ENCODE measurements at places on chromosomes 13 and 19.

- peak; percentile 59 for DNase-seq
These were observed 55.6 kb downstream of the TMED1 start for GRCh38 chr19:10780368-10780767.

DNA sequence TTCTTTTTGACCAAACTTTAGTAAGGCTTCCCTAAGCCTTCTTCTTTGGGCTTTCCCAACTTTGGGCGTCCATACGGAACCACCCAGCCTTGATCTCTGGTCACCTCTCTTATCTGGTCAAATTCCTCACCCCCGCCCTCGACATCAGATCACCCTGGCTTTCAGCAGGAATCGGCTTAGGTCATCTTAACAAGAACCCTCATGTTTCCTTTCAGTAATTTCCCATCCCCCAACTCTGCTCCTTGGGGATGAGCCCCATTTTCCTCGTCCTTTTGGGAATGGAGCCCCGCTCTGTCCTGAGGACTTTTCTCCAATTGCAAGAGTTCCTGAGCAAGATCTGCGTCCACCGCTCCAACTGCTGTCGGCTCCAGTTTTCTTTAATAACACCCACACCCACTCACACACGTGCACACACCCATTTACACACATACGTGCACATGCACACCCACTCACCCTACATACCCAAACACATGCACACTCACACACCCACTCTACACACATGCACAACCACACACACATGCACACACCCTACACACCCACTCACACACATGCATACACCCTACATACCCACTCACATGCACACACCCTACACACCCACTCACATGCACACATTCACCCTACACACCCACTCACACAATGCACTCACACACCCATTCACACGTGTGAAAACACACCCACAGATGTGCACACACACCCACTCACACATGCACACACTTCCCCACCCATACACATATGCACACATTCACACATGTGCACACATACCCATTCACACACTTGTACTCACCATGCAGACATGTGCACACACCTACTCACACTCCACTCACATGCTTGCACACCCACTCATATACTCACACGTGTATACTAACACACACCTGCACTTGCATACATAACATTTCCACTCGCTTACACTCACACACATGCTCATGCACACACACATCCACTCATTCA, 87.0 kb upstream of the TM9SF2 start:
- no peak for DNase-seq

- DNase-seq: no peak
These were observed 7.3 kb downstream of the POLR2E start for GRCh38 chr19:1087813-1088415.

DNA sequence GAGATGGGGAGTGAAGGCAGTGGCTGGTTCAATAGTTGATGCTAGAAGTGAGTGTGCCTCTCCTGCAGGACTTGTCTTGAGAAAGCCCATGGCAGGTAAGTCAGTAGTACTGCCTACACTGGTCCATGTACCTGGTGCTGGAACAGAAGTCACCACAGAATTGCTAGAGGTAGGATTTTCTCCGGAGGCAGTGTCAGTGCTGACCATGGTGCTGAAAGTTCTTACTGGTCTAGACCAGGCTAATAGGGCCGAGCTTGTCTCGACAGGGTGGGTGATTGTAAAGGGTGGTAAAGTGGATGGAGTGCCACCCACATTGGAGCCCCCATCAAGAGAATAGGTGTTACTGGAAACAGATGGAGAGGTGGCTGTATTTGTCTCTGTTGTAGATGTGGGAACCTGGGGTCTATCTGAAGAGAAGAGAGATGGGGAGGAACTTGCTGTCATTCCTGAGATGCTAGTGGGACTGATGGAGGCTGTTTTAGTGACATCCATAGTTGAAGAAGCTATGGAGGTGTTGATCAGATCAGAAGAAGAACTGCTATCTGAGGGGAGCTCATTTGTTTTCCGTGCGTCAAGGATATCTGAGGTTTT, 36.6 kb downstream of the MUC16 start:
- DNase-seq: no peak

DNA sequence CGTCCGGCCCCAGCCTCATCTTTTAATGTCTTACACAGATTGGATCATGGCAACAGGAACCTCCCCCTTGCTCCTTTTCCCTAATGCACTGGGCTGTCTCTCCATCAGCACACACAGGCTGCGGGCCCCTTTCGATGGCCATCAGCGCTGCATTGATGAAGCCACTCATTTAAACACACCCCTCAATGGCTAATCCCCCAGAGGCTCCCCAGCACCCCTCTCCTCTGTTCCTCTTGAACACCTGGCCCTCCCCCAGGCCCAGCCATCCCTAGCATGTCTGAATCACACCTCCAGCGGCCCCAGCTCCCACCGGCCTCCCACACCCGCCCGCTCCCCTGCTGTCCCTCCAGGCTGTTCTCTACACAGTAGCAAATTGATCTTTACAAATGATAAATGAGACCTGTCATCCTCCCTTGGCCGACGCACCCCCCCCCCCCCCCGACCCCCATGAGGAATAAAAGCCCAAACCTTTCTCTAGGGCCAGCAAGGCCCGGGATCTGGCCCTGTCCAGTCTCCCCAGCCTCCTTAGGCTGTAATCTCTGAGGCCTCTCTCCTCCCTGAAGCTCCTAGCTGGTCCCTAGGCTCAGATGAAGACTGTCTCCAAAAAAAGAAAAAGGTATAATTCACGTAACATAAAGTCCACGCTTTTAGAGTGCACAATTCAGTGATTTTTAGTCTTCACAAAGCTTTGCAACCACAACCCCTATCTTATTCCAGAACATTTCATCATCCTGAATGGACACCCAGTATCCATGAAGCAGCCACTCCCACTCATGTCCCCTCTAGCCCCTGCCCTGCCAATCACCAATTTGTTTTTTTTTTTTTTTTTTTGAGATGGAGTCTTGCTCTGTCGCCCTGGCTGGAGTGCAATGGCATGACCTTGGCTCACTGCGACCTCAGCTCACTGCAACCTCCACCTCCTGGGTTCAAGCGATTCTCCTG, 7.4 kb downstream of the RPL28 start:
- no peak for DNase-seq

DNA sequence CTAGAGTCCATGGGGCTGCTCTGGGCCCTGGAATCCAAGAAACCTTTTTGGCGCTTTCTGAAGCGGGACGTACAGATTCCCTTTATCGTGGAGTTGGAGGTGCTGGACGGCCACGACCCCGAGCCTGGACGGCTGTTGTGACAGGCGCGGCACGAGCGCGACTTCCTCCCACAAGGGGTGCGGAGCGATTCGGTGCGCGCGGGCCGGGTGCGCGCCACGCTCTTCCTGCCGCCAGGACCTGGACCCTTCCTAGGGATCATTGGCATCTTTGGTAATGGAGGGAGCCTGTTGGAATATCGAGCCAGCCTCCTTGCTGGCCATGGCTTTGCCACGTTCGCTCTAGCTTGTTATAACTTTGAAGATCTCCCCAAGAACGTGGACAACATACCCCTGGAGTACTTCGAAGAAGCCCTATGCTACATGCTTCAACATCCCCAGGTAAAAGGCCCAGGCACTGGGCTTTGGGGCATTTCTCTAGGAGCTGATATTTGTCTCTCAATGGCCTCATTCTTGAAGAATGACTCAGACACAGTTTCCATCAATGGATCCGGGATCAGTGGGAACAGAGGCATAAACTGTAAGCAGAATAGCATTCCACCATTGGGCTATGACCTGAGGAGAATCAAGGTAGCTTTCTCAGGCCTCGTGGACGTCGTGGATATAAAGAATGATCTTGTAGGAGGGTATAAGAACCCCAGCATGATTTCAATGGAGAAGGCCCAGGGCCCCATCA, 3.5 kb upstream of the ZFP82 start:
- no peak for DNase-seq

DNA sequence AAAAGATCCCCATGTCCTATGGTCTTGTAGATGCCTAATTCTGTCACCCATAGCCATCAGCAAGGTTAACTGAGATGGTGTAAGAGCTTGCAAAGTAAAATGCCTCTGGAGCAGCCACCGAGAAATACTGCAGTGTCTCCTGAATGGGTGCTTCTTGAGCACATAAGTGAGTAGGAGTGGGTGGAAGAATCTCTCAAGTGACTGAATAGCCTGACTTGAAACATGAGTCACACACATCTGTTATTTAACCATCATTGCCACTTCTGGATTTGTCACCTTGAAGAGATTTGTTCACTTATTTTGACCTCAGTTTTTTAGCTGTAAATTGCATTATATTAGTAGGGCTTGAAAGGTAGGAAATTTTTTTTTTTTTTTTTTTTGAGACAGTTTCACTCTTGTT, 2.3 kb downstream of the ZNF714 start:
- DNase-seq: peak; percentile 7

DNA sequence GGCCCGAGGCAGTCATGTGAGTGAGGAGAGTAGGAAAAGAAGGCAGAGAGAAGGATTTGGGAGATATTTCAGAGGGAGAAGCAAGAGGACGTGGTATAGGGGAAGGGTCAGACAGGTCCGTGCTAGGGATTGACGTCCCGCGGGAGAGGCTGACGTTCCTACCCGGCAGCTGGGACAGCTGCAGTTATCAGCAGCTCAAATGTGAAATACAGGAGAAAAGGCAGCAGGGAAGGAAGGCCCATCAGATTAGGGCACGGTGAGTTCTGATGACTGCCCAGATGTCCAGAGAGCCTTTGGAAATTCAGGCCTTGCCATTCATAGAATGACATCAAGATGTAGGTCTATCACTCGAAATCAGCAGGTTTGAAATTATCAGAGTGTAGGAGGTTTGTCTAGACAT, 88.4 kb downstream of the IRS2 start:
- no peak for DNase-seq

DNA sequence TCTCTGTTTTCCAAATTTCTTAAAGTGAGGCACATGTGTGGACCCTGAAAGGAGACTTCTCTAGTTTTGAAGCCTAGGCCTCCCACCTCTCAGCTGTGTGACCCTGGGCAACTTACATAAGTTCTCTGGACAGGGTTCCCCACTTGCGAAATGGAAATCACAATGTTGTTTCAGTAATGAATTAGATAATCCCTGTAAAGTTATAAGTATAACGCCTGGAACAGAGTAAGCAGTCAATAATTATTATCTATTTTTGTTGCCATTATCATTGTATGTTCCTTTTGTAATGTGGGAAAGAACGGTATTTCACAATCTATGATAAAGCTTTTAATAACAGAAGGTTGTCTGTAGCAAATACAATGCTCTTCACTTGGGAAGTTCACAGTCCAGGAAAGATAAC, 437.3 kb upstream of the ZNF507 start:
- no peak for DNase-seq

GRCh38 chr13:113860051-113860664, 3.7 kb downstream of the GAS6 start:
- DNase-seq: no peak

- peak; percentile 31 for DNase-seq
These were observed at the start of gene COL5A3 for GRCh38 chr19:10010247-10010691. Gene COL5A3, minus strand, starts transcription at chr19:10010504. Its CDS starts 119 bp downstream, at chr19:10010385.

GRCh38 chr13:112819111-112819510, 129.3 kb downstream of the ATP11A start:
- DNase-seq: no peak

DNA sequence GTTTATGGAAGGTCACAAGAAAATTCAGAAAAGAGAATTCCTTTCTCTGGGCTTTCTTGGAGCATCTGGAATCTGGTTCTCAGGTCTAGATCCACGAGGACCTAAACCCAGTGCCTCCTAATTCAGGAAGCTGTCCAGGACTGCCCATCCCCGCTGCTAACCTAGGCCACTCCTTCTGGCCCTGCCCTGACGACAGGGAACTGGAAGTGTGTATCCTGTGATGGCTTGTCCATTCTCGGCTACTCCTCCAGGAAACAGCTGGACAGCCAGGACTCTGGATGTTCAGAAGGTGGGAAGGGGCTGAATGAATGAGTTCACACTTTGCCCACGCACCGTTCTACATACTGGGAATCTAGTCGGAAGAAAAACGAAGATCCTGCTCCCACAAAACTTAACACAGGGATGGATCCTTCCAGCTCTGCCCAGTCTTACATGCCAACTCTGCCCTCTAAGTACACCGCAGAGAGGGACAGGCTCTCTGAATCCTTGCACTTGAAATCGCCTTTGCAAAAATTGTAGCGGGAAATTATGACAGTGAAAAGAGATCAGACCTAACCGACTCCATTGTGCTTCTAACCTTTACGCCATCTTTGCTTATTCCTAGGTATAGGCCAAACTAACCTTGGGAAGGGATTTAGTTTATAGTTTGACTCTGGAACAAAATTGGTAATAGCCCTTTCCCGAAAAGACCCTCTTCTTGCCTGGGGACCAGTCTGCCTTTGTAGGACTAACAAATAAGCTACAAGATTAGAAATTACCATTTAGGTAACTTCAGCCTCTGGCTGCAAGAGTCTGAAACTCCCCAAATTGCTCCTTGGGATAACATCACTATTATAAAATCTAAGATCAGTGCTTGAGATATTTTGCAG, 1.8 kb downstream of the LSM4 start:
- DNase-seq: no peak

DNA sequence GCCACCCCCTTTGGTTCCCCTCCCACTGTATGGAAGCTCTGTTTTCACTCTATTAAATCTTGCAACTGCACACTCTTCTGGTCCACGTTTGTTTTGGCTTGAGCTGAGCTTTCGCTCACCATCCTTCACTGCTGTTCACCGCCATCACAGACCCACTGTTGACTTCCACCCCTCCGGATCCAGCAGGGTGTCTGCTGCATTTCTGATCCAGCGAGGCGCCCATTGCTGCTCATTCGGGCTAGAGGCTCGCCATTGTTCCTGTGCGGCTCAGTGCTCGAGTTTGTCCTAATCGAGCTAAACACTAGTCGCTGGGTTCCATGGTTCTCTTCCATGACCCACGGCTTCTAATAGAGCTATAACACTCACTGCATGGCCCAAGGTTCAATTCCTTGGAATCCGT, 42.7 kb downstream of the ACTN4 start:
- no peak for DNase-seq

DNA sequence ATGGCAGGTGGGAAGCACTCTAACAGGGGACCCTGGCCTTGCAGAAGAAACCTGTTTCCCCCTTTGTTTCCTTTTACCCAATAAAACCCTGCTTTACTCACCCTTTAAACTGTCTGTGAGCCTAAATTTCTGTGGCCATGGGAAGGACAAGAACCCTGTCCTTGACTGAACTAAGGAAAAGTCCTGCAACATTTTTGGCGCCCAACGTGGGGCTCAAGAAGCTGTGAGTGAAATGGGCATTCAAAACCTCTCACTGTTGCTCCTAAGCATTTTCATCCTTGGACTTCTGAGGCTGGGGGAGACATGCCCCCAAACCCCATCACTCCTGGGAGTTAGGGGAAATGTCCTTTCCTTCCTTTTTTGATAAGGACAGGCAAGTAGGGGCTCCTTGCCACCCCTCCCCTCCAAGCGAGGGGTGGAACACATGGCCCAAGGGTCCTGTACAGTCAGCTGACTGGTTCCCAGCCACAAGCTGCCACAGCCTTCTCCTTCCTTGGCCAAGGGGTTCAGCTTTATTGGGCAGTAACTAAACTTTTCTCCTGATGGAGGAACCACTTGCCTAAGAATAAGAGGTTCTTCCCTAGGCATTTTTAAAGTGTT, 381.6 kb downstream of the KLF5 start:
- no peak for DNase-seq

- peak; percentile 4 for DNase-seq
These were observed 50.6 kb upstream of the MTIF3 start for GRCh38 chr13:27500806-27501534.

- DNase-seq: no peak
These were observed 90.2 kb downstream of the DNAJC15 start for GRCh38 chr13:43113603-43114002.

GRCh38 chr19:19033426-19034203, at the start of the genes ARMC6 and SUGP2:
Gene ARMC6, plus strand, starts transcription at chr19:19033603. Its CDS starts 607 bp downstream, at chr19:19034210.
Gene SUGP2, minus strand, starts transcription at chr19:19033517. Its CDS starts 2,446 bp downstream, at chr19:19031071.
- DNase-seq: peak; percentile 81

- no peak for DNase-seq
These were observed 12.7 kb upstream of the PTBP1 start for GRCh38 chr19:784541-784940.

GRCh38 chr19:497491-497868, 1.2 kb downstream of the MADCAM1 start:
- DNase-seq: no peak
